Activated gamma-delta T cell (primary cell): ENCODE measurements at places on chromosomes 6 and 20.

DNA sequence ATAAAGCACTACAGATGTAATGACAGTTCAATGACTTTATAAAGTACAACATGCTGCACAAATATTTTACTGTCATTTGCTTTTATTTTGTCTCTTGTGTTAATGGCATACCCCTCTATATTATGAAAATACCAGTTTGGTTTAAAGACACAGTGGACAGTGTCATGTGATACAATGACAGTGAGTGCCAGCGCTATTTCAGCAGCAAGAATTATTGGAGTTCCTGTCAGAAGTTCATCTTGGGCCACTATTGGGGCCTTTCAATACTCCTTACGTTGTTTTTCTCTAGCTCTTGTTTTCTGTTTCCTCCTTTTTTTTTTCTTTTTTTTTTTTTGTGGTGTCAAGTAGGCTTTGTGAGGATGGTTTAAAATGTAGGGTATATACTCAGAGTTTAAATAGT, 232.5 kb downstream of the FARS2 start:
- DNase-seq: no peak

GRCh38 chr6:143295932-143296331, 154.6 kb downstream of the ADAT2 start:
- no peak for DNase-seq

- no peak for DNase-seq
Measured at GRCh38 chr6:123902738-123903313, 99.2 kb downstream of the NKAIN2 start.

DNA sequence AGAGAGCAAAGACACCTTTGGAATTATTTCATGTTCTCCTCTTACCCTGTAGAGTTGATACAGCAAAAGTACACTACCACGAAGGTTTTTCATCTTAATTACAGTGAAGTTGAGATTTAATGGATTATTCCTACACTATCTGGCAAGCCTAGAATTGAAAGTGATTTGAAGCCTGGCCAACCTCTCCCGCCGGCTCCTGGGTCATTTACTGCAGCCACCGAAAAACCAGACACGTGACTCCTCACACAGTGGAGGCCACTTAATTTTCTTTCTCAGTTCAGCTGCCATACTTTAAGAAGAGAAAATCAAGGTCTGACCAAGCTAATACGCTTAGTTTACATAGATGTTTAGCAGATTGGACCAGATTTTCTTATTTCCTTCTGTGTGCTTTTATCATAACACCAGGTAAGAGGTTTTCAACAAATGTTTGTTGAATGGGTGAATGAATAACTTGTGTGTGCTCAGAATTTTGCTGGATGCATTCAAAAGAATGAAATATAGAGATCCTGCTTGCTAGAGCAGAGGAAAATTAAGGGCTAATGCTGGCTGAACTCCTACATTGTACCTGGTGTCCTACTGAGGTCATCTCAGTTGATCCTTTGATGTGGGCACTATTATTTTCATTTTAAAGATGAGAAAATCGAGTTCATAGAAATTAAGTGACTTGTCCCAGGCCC, 97.2 kb upstream of the PDE10A start:
- no peak for DNase-seq

DNA sequence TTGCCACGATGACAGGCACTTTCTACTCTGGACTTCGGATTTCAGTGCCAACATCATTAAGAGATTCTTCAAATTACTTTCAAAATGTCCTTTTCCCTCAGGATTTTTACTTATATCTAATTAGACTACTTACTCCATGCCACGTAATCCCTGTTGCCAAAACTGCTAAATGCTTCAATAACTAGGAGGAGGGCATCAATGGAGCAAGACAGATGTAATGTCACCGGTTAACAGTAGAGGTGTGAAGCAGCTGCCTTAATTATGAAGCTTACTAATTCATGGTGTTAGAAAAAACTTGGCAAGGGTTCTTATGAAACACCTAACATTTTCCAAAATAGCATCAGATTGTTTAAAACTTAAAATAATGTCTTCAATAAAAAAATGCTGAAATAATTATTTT, 111.2 kb upstream of the SIM1 start:
- DNase-seq: no peak

GRCh38 chr6:158290040-158290439, 22.2 kb upstream of the TULP4 start:
- no peak for DNase-seq

GRCh38 chr6:148419430-148419829, 76.8 kb downstream of the SASH1 start:
- DNase-seq: no peak

DNA sequence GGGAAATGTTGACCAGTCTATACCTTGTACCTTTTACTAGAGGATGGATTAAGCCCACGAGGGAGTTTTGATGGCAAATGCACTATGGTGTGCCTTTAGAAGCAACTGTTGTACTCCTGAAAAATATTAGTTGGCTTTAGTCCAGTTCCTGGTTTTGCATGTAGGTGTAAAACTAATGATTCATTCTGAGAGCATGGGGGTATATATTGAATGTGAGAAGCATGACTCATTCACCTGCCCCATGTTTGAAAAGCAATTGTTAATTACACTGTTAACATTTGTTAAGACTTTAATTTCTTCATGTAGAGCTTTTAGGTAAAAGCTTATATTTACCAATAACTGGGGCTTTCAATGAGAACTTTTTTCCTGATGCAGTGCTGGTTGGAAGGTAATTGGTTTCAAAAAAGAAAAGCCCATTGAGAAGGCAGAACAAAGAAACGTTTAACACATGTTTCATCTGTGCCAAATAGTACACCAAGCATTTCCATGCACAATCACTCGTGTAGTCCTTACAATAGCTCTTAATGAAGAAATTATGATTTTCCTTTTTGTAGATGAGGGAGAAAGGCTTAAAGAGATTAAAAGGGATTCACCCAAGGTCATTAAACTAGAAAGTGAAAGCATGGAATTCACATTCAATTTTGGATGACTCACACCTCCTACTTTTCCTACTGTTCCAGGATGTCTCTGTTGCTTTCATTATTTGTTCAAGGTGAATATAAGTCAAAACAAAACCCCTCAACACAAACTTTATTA, 134.1 kb downstream of the CCDC170 start:
- DNase-seq: no peak

- DNase-seq: no peak
Measured at GRCh38 chr20:4962241-4962855, 39.0 kb downstream of the SLC23A2 start.

- DNase-seq: no peak
Measured at GRCh38 chr6:21461844-21462518, 131.6 kb upstream of the SOX4 start.

- DNase-seq: no peak
Measured at GRCh38 chr6:136326038-136326553, 36.5 kb upstream of the BCLAF1 start.

GRCh38 chr6:21840428-21840827, 246.9 kb downstream of the SOX4 start:
- DNase-seq: no peak

- DNase-seq: no peak
Measured at GRCh38 chr20:8909596-8909995, 159.3 kb upstream of the PLCB4 start.

DNA sequence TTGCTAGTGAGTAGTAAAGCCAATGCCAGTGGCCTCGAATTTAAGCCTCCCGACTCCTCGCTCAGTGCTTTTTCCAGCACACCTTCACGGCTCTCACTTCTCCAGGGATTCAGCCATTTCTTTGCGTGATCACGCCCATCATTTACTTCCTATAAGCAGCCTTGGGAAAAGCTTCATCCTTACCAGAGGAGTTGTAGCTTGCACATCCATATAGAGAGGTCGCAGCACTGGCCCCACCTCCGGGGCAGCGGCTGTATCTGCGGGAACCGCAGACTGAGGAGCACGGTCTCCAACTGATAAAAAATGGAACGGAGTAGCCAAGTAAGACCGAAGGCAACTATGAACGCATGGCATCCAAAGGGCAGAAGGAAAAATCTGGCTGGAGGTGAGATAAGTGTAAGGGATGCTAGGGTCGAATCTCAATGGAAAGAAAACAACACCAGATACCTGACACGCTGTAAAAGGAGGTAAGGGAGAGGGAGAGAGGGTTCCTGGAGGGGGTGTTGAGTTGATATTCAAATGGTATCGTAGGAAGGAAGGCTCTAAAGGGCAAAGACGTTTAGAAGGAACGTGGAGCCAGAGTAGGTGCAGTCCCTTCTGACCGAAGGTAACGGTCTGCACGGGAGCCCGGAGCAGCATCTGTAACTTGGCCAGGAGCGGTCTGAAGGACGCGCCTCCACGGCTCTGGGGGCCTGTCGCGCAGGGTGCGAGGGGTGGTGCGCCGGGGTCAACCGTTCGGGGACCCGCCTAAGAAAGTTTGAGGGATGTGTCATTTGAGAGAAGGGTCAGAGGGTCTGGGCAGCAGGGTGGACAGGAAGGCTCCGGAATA, 640 bp downstream of the NFS1 start:
- no peak for DNase-seq

DNA sequence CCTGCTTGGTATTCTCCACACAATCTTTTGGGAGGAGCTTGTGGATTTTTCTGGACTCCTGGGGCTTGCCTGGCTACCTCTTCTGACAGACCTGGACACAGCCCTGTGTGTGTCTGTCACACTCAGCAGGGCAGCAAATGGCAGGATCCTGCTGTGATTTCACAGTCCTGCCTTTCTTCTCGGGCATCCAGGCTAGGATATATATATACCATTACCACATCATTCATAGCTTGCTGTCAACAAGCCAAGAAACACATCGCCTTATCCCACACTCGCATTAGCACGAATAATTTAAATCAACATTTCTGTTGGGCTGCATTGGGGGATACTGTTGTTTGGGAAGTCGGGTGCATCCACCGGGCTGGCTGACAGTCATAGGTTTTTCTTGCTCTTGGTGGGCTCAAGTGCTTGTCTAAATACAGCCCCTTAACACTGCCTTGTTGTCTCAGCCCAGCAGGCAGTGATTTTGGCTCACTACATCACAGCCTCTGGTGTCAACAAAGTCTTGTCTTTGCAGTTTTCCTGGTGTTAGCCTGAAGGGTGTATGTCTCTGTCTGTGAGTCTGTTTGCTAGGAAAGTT, 154.9 kb upstream of the FERMT1 start:
- no peak for DNase-seq

DNA sequence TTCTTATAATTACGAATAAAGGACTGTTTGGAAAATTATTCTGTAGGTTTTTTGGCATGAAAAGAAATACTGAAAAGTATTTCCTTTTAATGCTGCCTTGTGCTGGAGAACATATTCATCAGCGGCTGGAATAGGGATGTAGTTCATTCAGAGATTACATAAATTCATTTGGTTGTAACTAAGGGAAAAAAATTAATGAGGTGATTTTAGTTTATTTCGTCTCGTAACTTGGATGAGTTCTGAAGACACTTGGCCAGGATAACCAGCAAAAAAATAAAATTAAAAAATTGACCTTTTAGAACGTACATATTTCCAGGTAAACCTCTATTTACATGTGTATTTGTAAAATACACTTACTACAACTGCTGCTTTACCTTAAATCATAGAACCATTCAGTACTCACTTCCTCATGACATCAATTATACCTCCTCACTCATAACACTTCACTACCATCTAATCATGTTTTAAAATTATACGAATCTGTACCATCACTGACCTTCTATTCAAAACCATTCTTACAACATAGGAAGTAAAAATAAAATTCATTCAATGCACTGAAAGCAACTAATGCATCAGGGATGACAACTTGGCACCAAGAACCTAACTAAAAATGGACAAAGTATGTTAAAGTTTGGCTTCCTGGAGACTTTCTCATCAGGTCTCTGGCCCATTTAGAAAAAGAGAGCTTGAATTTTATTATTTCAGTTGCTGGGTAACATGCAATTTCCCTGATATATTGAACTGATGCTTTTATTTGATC, 17.2 kb downstream of the KLHL31 start:
- DNase-seq: no peak

DNA sequence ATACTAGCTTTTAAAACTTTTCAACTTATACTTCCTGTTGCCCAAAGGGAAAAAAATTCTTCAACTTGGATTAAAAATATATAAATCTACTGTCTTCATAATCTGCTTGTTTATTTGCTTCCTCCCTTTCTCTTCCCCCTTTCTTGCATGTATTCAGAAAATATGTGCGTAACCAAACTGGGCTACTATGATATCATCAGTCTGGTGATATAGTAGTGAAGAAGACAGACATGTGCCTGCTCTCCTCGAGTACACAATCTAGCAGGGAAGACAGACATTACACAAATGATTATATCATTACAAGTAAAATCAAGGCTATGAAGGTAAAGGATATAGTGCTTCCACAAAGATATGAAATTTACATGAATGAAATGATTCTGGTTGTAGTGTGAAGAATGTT, 31.0 kb downstream of the IBTK start:
- no peak for DNase-seq

DNA sequence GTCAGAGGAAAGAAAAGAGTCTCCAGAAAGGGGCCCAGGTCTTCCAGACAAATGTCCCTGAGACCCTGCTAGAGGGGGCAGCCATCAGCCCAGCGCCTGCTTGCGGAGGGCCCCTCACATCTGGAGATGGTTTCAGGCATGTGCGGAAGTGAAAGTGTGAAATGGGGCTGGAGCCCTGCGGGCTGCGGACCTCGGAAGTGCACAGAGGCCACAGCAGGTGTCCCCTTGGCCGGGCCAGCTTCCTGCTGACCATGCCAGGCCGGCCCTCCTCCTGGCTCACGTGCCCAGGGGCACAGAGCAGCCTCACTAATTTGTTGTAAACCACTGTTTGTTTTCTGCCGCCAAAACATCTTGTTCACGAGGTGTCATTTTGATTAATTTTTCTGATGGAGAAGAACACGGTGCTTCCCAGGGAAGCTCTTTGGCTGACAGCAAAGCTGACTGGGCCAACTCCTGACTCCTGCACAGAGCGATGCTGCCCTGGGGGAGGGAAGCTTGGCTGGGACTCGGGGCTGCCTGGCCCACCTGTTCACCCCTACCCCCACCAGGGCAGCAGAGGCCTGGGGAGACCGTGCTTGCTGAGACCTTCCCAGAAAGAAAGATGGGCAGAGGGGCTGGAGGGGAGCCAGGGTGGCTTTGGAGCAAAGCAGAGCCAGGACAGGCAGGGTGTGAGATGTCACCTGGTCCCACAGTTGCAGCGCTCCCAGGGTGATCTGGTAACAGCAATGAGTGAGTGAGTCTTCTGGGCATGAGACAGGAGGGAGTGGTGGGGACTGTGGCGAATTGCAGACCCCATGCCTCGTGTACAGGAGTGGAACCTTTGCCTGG, 54.2 kb downstream of the BCAS4 start:
- DNase-seq: no peak

DNA sequence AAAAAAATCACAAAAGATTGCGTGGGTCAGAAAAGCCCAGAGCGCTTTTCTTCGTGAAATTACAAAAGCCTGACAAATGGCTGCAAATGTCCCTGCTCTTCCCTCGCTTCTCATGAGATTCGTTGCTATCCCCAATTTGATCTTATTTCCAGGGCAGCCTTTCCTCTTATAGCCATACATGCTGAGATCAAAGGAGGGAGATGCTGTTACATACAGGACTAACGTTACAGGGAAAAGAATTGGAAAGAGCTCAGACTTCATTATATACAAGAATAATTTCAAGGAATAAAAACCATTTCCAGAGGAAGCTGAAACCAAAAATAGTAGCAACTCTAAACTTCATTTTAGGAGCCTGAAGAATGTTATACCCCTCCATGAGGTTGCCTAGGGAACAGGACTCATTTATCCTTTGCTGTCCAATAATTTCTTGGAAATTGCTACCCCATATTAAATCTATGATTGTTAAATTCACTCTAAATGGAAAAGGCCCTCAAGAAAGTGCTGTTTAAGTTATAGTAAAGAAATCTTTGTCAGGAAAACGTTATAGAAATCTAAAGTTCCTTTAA, 81.0 kb downstream of the METTL24 start:
- no peak for DNase-seq

- no peak for DNase-seq
Measured at GRCh38 chr6:15948930-15949900, 179.7 kb upstream of the MYLIP start.

GRCh38 chr20:21714297-21715192, 9.1 kb downstream of the PAX1 start:
- DNase-seq: no peak
